ENCODE measurements at places on chromosomes 13 and 19.

DNA sequence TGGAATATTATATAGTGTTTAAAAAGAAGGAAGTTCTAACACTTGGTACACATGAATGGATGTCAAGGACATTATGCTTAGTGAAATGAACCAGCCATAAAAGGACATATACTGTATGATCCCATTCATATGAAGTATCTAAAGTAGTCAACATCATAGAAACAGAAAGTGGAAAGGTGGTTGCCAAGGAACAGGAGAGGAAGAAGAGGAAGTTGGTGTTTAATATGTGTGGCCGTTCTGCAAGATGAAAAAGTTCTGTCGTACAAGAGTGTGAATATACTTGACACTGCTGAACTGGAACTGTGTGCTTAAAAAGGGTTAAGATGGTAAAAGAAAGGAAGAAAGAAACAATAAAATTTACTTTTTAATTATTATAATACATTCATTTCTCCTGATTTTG lies 33.1 kb upstream of the C1QTNF9 start:
- DNase-seq: no peak

DNA sequence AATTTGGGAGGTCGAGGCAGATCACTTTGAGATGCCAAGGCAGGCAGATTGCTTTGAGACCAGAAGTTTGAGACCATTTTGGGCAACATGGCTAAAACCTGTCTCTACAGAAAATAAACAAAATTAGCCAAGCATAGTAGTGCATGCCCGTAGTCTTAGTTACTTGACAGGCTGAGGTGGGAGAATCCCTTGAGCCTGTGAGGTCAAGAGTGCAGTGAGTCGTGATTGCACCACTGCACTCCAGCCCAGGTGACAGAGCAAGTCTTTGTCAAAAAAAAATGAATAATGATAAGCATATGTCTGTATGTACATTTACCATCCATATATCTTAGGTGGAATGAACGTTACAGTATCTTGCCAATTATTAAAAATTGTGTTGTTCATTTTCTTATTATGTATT lies 2447.7 kb downstream of the PCDH9 start:
- no peak for DNase-seq

DNA sequence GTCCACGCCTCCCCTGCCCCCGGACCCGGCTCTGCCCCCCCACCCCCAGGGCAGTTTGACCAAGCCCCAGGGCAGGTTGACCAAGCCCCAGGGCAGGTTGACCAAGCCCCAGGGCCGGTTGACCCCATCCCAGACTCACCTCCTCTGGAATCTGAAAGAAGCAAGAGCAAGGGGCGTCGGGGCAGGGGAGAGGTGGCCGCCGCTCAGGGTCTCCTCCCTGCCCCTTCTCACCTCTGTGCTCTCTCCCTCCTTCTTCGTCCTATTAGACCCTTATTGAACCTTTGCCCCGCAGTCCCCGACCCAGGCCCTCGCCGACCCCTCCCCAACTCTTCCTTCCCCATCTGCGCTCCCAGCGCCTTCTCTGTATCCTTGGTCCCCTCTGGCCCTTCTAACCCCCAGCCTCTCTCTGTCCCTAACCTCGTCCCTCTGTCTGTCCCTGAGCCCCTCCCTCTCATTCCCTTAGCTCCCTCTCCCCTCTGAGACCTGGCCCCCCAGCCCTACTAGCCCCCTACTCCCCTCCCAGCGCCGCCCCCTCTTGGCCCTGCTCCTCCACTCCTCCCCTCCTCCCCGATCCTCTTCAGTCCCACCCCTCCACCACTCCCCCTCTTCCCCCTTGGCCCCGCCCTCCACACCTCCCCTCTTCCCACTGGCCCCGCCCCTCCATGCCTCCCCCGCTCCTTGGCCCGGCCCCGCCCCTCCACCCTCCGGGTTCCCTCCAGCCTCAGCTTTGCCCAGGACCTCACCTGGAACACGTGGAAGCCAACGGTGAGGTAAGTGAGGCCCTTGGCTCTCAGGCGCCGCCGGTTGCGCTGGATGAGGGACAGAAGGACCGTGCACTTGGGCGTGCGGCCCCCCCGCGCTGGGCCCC lies 7.6 kb downstream of the CAPN12 start:
- peak; percentile 93 for DNase-seq

GRCh38 chr19:9128171-9128570 lies 1.4 kb upstream of the OR7G3 start:
- DNase-seq: no peak

All from WTC11 (cell line).